ENCODE measurements at places on chromosomes 2 and 18.

DNA sequence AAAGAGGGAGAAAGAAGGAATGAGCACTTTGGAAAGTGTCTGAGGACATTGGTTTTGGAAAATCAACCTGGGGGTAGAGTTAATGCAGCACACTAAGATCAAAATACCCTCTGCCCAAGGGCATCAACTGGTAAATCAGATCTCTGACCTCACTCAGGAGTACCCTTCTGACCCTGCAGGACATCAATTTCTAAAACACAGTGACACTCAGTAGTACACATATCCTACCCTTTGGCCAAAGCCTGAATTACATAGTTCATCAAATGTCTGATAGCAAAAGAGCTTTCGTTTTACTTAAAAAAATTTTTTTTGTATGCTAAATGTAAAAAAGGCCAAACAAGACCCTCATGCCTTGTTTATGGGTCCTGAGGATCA, 118.4 kb upstream of the CTNNA2 start:
- no peak for DNase-seq

DNA sequence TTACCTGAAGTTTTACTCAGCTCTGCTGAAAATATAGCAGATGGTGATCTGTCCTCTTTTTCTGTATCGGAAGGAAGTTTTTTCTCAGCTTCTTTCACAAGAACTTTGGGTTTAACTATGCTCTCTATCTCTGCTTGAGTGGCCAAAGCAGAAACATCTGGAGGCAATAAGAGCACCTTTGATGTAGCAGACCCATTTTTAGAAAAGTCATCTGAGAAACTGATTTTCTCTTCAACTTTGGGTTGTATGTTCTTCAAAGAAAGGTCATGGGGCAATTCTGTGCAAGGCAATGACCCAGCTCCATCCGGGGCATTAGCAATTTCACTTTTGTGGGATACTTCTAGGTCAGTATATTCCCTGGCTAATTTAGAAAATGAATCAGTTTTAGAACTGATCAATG, 25.2 kb downstream of the RTN4 start:
- DNase-seq: no peak

GRCh38 chr2:239767021-239767905, 257.9 kb downstream of the NDUFA10 start:
- DNase-seq: no peak

DNA sequence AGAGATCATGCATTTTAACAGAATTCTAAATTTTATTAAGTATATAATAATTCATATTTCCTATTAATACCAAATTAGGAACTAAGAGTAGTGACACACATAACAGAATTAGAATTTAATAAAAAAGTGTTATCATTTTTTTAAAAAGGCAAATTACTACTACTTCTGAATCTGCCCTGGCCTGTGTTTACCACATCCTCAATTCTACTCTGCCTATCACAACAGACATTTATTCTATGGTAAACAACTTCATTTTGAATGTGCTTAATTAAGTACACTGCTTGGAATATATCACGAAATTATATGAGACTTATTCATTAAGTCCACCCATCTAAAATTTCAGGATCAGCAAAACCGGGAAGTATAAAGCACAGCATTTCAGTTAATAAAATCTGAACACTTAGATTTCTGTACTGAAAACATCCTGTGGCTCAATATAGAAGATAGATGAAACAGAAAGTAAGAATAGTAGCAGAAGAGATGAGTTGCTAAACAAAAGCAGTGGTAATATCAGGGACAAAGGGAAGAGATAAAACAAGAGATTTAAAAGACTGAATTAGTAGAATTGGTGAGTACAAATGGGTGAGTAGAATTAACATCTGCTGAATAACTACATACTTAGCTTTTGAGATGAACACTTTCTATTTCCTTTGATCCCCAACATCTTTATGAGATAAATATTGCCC, 3.7 kb downstream of the SMC6 start:
- no peak for DNase-seq

GRCh38 chr2:42168459-42169099, 574 bp upstream of the EML4 start:
- no peak for DNase-seq

DNA sequence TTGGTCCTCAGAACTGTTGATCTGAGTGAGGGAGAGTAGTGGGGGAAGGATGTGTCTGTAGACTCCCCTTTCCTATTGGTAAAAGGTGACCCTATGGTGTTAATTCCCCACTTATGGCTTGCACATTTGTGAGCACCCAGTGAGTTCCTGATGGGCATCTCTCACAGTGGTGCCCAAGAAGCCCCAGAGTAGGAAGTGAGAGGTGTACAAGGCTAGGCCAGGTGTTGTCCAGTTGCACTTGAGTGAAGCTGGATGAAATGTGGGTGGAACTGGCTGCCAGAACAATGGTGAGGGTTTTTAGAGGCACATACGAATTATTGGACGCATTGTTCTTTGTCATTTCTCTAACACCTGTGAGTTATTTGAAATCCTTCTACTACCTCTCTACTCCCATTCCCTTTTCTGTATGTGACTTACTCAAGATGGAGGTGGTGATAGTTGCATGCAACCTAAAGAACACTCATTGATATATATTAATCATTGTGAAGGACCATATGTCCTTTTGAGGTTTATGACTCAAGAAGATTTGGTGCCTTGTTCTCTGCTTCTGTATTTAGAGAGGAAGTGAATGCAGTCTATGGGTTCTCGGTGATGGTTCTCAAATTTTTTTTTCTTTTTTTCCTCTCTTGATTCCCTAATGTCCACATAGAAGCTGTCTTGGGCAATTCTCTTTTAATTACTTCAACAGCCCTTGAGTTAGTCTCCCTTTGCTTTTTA, 162.7 kb downstream of the FSHR start:
- DNase-seq: no peak

- peak; percentile 3 for DNase-seq
Observed at GRCh38 chr2:194464964-194465638, 1191.9 kb upstream of the SLC39A10 start.
